ENCODE measurements at places on chromosomes 13 and 19. TPM values are rescaled to one million over a fixed set of nuclear protein-coding genes. Genes with fewer than 3 reads are reported as not detected.
A peak's percentile ranks its signal among the peaks of the same experiment; 100 is the strongest.

- DNase-seq: no peak
Measured at GRCh38 chr13:99542788-99543406, 41.6 kb downstream of the TM9SF2 start.

DNA sequence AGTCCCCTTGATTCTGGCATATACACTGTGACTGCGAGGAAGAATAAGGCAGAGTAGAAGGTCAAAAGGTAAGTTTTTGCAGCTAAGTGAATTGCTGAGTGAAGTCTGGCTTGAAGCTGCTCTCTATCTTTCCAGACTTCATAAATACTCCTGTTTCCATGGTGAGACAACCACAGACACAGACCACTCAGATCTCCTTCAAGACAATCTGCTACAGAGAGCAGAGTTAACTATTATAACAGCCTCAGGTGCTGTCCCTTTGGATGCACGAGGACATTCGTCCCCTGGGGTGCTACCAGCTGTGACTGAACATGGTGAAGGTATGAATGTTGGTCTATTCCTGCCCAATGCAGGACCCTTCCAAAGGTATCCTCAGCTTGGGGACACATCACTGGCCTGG lies 104.0 kb downstream of the MYCBP2 start:
- DNase-seq: no peak

- no peak for DNase-seq
Measured at GRCh38 chr19:10201176-10201575, 6.4 kb upstream of the DNMT1 start.

DNA sequence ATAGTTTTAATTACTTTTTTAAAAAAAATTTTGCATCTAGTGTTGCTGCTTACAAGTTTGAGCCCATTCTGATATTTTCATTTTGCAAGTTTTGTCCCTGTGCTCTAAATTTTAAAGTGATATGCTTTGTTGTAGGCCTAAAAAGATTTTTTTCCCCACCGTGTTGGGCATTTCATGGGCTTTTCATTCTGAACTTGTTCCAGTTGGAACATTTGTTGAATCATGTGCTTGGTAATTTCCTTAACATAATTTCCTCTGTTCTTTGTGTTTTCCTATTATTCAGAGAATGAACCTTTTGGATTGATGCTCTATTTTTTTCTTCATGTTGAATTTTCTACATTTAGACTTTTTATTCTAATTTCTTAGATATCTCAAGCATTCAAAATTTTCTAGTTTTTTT lies 206.4 kb upstream of the SPRY2 start:
- no peak for DNase-seq

GRCh38 chr19:51027126-51027806 lies 850 bp upstream of the KLK11 start:
- DNase-seq: no peak

- DNase-seq: no peak
Measured at GRCh38 chr13:50760751-50761150, 82.7 kb downstream of the DLEU7 start.

GRCh38 chr13:73717632-73718031 lies 416.6 kb downstream of the KLF12 start:
- no peak for DNase-seq

- DNase-seq: no peak
Measured at GRCh38 chr13:79794931-79795330, 314.0 kb downstream of the NDFIP2 start.

- no peak for DNase-seq
Measured at GRCh38 chr13:66859934-66860877, 369.9 kb downstream of the PCDH9 start.

- DNase-seq: no peak
Measured at GRCh38 chr13:36820222-36820621, 1.2 kb downstream of the RFXAP start.

DNA sequence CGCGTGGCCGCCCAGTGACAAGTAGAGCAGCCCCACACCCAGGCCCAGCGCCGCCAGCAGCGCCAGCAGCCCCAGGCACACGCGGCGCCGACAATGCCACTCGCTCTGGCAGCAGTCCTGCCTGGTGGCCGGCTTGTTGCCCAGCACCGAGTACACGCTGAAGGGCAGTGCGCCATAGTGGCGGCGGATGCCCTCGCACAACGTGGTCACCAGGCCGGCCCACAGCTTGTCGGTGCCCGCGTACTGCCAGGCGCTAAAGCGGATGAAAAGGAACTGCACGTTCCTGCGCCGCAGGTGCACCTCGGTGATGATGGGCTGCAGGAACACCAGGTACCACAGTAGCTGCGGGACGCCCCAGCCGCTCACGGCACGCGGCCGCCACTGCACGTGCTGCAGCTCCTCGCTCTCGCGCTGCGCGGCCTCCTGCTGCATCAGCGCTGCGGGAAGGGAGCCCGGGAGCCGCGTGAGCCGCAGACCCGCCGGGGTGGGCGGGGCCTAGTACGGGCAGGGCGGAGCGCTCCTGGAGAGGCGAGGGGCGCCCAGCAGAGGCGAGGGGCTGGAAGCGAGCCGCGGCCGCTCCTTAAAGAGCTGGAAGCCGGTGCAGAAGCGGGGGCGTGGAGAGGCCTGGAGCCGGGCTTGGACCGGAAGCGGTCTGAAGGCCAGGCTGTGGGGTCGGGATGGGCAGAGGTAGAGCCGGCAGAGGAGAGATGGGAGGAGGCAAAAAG lies 7.3 kb downstream of the NKPD1 start:
- DNase-seq: no peak

GRCh38 chr13:110616103-110617101 lies 1.1 kb downstream of the NAXD start:
- no peak for DNase-seq

DNA sequence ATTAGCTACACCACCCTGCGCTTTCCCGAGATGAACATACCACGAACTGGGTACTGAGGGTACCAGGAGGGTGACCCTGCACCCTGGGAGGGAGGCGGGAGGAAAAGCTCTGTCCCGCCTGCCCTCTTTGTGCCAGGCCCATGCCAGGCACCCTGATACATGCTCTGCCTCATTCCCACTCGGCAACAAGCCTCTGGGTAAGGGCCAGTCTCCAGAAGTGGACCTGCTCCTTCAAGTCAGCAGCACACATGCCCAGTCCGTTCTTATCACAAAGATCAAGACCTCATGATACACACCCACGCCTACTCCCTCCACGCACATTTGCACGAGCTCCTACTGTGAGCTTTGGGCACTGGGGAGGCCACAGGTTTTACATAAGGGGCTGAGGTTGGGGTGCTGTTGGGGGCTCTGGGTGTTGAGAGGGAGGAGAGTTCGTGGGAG lies 2.0 kb upstream of the FFAR1 start:
- peak; percentile 47 for DNase-seq

DNA sequence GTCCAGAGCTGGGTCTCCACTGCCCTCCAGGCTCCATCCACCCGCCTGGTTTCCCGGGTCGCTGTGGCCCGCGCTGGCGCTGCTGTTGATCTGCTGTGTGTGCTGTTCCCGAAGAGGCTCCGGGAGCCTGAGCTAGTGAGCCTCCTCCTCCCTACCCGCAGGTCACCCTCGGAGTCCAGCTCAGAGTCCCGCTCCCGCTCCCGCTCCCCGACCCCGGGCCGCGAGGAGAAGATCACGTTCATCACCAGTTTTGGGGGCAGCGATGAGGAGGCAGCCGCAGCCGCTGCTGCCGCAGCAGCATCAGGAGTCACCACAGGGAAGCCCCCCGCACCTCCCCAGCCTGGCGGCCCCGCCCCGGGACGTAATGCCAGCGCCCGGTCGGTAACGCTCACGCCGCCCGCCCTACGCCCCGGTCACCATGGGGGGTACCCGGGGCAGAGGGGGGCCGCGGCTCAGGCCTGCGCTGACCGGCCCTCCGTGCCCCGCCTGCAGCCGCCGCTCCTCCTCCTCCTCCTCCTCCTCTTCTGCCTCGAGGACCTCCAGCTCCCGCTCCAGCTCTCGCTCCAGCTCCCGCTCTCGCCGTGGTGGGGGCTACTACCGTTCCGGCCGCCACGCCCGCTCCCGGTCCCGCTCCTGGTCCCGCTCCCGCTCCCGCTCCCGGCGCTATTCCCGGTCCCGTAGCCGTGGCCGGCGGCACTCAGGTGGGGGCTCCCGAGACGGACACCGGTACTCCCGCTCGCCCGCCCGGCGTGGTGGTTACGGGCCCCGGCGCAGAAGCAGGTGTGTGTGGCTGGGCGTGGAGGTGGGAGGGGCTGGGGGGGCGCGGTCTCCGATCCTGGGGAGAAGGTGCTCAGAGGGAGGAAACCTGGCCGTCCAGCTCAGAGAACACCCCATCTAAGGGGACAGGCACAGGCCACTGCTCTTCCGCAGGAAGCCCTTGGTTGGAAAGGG lies 12.2 kb downstream of the ZNF296 start:
- no peak for DNase-seq

DNA sequence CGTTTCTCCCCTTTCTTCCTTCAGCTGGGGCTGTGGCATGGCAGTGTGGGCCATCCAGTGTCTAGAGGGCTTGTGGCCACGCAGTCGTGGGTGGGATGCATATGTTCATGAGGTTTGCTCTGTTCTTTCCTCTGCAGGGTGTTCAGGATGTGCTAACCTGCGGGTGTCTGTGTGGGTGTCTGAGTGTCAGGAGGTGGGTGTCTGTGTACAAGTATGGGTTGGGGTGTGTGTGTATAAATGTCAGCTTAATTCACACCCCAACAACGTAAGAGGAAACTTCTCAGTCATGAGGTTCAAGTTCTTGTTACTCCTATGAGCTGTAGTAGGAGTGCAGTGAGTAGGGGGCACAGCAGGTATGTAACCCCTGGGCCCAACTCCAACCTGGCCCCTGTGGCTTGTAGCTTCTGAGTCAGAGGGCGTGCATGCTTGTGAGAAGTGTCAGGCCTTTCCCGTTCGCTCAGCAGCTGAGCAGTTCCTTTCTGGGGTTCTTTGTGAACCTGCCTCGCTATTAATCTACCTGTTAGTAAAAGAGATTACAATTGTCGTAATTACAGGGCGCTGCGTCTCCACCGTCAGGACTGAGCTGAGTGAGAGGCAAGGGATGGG lies 49.1 kb downstream of the NFIX start:
- DNase-seq: no peak

- no peak for DNase-seq
Measured at GRCh38 chr13:110244071-110244830, 62.7 kb downstream of the COL4A1 start.

DNA sequence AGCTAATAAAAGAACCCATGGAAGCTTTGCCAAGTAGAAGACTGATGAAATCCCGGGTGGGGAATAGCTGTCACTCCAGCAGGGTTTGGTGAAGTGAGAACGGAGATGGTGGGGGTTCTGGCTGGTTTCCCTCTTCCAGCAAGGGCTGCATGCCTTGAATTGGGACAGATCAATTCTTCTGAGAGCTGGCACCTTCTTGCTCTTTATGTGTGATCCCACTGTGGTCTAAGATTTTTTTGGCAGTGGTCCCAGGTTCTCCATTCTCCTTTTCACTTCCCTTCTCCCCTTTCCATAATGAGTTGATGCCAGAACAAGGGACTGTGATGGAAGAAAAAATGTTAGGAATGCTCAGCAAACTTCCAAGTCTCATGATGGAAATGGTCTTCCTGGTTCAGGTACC lies 50.0 kb downstream of the TNFSF11 start:
- no peak for DNase-seq

DNA sequence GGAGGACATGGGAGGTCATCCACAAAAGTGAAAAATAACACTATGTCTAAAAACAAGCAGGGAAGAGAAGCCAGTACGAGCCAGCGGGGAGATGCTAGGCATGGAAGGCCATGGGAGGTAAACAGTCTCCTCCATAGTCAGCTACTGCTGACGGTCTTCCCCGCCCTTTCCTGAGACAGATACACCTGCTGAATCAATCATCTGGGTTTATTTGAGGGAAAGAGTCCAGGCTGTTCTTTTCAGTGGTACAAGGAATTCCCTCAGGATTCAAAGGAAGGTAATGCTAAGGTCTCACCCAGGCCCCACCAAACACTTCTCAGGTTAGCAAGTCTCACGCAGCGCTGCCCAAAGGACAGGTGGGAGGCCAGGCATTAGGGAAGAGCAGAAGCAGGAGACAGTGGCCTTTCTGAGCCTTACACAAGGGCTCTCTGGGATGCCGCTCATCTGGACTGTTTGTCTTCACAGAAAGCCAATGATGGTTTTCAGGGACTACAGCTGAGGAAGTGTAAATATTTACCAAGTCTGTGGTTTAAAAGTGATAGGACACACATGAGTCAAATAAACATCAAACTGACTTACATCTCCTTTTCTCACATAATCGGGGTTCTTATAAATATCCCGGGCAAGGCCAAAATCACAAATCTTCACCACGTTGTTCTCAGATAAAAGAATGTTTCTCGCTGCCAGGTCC lies 173.9 kb downstream of the FLT1 start:
- DNase-seq: no peak

GRCh38 chr13:52712385-52712784 lies 27.2 kb downstream of the CNMD start:
- no peak for DNase-seq

DNA sequence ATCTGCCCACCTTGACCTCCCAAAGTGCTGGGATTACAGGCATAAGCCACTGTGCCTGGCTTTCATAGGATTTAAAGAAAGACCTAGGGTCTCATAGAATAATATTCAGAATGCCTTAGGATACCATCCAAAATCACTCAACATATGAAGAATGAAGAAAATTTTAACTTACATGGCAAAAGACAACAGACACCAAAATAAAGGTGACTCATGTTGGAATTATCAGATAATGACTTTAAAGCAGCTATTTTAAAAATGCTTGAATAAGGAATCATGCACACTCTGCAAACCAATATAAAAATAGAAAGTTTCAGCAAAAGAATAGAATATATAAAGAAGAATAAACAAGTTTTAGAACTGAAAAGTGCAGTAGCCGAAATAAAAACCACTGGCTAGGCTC lies 29.3 kb downstream of the ZNF566 start:
- no peak for DNase-seq

GRCh38 chr19:15525291-15525690 lies 17.0 kb downstream of the CYP4F22 start:
- no peak for DNase-seq

GRCh38 chr19:42467183-42467760 lies 24.5 kb upstream of the CXCL17 start:
- DNase-seq: no peak

DNA sequence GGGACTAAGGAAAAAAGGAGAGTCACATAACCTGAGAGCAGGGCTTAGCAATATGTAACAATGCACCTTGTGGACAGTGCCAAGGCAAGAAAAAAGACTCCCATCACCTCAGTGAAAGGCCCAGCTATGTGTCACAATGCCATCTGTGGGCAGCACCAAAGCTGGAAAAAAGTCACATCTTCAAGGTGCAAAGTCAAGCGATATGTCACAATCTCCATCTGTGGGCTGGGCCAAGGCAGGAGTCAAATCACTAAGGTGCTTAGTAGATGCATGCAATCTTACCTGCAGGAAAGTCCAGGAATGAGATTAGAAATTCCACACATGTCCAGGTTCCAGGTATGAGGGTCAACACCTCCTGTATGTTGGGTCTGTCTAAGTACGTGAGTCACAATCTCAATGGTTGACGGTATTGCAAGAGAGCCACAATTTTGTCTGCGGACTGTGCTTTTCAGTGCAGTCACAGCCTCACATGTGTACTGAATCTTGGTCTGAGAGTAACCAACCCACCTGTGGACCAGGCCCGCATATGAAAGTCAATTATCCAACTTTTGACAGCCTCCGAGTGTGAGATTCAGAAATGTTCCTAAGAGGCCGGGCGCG lies 14.8 kb upstream of the ZNF43 start:
- no peak for DNase-seq

The PLA2G4C gene
- 61.8 TPM for total RNA-seq

The PLIN4 gene
- 89.8 TPM for total RNA-seq

The C13orf42 gene
- total RNA-seq: not detected

The AP1M2 gene
- total RNA-seq: not detected

The ELOF1 gene
- total RNA-seq: 32.1 TPM

The SRRM5 gene
- 0.38 TPM for total RNA-seq

The TBC1D17 gene
- 48.0 TPM for total RNA-seq

The CC2D1A gene
- total RNA-seq: 19.5 TPM

The ZNF534 gene
- 0.73 TPM for total RNA-seq

The ADPRHL1 gene
- total RNA-seq: 480 TPM

The TEX26 gene
- not detected for total RNA-seq
